ENCODE measurements at places on chromosomes 7 and 10. TPM values are rescaled to one million over a fixed set of nuclear protein-coding genes. Genes with fewer than 3 reads are reported as not detected.

DNA sequence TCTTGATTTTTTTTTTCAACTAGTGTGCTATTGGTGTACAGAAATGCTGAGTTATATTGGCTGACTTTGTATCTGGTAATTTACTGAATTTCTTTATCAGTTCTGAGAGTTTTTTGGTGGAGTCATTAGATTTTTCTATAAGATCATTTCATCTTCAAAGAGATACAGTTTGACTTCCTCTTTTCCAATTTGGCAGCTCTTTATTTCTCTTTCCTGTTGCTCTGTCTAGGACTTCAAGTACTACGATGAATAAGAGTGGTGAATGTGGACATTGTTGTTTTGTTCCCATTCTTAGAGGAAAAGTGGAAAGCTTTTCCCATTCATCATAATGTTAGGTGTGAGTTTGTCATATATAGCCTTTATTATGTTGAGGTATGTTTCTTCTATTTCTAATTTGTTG, 50.2 kb downstream of the LOXL4 start:
- no peak for DNase-seq

- no peak for DNase-seq
Observed at GRCh38 chr10:108039821-108040584, 875.5 kb upstream of the SORCS1 start.

GRCh38 chr7:30750010-30750409, 1.9 kb upstream of the INMT start:
- no peak for DNase-seq

- DNase-seq = no peak
Observed at GRCh38 chr7:15279640-15280039, 282.2 kb downstream of the AGMO start.

DNA sequence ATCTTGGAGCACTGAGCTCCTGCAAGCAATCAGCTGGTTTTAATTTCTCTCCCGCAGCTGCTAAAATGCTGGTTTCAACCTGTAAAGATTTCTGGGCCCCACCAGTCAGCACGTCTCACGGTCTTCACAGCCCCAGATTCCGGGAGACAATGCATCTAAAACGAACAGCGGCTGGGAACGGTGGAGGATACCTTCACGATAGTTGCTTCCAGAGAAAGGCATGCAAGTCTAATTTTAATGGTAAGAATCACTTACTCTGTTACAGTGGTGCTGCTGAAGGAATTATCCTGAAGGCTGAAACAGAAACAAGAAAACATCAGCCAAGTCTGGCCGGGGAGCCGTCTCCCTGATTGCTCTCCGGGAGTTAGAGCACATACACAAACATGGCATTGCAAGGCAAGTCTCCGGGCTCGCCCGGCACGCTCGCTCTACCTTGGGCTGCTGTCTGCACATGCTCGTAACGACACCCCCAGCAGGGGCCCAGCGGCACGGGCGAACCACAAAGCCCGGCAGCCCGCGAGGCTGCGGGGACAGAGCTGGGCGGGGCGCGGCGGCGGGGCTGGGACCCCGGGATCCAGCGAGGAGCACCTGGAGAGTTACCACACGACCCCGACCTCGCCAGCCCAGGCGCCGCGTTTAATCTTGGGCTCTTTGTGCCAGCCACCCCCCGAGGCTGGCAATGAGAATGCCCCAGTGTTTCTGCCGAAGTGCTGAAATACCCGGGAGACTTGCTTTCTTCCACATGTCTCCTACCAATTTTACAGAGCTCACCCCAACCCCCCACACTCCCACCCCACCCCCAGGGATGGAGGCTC, at the start of gene FAM13C:
FAM13C (minus strand) TSS at position 406 of the 815 bp plus-strand sequence; CDS start at position 317, 89 bp downstream.
- no peak for DNase-seq

Gene MYH16
- total RNA-seq = 0.11 TPM

DNA sequence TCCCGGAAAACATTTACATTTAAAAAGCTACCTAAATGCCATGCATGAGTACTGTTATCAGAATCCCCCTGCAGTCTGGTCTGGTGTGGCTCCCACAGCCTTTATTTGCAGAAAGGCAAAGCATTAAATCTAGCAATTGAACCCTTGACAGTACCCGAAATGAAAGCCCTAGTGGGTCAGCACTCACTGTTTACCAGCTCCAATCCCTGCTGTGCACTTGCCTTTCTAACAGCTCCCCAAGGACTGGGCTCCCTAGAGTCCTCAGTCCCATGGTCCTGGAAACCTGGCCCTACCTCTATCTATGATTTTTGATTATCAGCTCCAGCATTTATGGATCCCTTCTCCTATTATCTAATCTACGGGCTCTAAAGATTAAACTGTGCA, 1.9 kb upstream of the MACC1 start:
- DNase-seq = no peak

GRCh38 chr7:84393786-84394185, 199.2 kb upstream of the SEMA3A start:
- DNase-seq = no peak

- DNase-seq = no peak
Observed at GRCh38 chr10:69614130-69614529, 15.9 kb upstream of the FAM241B start.

GRCh38 chr7:130273933-130274255, 7.2 kb downstream of the CPA2 start:
- DNase-seq = no peak

Gene TAC1
- 0.41 TPM for total RNA-seq

DNA sequence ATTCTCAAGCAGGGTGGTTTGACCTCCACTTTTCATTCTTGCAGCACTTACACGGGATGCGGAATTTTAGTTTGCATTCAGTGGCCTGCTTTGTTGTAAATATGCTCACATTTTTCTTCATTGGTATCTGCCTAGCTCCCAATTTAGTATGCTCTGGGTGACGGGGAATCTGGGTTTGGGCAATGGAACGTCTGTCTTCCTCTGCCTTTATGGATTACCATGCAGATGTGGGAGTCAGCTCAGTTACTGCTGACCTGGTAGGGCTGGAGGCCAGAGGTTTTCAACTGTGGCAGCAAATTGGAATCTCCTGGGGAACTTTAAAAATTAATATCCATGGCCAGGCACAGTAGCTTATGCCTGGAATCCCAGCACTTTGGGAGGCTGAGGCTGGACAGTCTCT, 161.6 kb downstream of the CAMK1D start:
- no peak for DNase-seq

Gene EBF3
- not detected for total RNA-seq

All from activated naive CD4-positive, alpha-beta T cell treated with anti-CD3 and anti-CD28 coated beads, Interleukin-2, amount 50 U/mL, for 72 hours (primary cell).